Activated CD4-positive, alpha-beta T cell treated with anti-CD3 and anti-CD28 coated beads for 24 hours (primary cell): ENCODE measurements at places on chromosomes 2 and 18.

- DNase-seq = no peak
These were observed 17.0 kb downstream of the TMEM177 start for GRCh38 chr2:119696005-119696404.

GRCh38 chr2:216621292-216621691 is 11.9 kb upstream of the IGFBP2 start:
- DNase-seq = no peak

DNA sequence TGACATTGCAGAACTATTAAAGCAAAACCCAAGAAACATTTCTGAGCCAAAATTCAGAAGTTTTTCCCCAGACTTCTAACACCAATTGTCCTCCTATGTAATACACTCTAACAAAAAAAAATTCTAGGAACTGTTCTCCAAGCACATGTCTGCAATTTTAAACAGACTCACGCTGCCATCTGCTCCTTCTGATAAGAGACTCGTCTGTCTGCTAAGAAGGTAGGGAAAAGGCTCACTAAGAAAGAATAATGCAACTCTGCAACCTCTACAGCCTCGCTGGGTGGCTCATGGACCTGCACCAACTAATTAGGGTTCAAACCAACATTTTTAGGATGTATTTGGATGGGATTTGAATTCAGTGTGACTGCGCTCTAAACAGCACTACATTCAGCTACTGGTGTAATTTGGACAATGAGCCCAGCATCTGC is 366.5 kb downstream of the DSC3 start:
- DNase-seq = no peak

DNA sequence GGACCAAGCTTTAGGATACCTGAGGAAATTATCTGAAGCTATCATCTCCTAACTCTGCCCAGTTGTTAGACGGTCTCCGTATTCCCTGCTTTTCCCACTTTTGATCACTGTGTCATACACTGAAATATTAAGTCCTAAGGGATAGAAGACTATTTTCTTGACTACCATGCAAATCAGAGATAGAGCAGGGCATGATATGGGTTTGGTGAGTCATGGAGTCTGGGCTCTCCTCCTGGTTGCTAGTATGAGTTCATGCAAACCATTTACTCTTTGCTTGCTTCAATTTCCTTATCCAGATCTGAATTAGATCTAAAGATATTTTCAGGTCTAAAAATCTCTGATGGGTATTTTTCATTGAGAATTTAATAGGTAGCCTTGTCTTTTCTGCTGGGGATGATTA is 55.0 kb downstream of the EHBP1 start:
- no peak for DNase-seq

DNA sequence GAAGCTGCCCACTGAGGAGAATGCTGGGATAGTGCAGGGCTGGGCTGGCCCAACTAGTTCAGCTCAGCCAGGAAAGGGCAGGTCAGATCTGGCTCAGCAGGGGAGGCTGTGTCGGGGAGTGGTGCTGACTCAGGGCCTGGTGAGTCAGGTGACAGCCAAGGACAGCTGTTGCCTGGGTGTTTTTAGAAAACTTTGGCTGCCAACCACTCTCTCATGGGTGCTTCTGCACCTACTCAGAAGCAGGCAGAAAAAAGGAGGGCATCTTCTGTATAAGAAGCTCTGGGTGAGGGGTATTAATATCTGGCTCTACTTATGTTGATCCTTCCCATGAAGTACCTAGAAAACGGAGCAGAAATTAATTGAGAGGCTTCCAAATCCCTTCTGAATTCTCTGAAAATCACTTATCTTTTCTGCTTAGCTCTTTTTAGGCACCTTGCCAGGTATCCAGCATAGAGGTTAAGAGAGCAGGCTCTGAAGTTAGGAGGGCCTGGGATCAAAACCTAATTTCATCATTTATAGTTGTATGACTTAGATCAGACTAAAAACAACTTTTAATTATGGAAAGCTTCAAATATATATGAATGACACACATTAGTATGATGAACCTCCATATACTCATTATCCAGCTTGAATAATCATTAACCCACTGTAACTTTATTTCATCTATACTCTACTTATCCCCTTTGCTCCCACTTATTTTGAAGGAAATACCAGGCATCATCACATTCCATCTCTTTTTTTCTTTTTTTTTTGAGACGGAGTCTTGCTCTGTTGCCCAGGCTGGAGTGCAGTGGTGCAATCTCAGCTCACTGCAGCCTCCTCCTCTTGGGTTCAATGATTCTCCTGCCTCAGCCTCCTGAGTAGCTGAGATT is 15.5 kb upstream of the RAB10 start:
- DNase-seq = peak; percentile 10

- peak; percentile 64 for DNase-seq
These were observed 48.8 kb downstream of the ADNP2 start for GRCh38 chr18:80157708-80158343.

- DNase-seq = no peak
These were observed 45.9 kb downstream of the SCTR start for GRCh38 chr2:119478188-119478977.

DNA sequence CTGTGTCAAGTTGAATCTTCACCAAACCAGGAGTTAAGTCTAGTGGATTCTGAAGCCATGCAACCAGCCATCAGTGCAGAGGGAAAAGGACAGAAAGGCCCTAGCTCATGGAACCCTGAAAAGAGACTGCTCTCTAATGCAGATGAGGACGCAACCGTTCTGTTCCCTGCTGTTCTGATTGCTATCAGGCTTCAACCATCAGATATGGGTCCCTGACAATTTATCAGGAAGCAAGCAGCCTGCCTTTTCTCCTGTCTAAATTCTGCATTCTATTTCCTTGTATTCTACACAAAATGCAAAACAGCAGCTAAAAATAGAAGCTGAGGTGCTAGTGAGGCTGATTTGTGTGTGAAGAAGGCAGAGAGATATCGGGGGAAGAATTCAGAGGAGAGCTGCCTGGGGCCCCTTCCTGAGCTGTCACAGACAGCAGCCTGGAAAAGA is 68.4 kb upstream of the RTN4 start:
- DNase-seq = no peak

DNA sequence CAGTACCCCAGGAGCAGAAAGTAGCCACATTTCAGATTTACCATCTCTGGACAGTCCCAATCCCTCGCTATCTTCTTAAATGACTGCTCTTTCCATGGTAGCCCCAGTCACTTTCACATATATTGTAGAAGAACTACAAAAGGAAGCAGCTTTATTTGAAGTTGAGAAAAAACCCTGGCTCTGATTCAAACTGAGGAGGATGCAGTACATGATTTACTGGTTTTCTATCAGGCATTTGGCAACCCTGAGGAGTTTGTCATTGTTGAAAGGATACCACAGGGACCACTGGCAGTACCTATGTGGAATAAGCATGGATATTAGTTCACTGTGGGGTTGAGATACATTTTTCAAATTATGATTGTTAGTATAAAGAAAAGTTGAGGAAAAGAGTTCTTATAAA is 640.9 kb upstream of the SETBP1 start:
- DNase-seq = no peak

- DNase-seq = no peak
These were observed 175.5 kb upstream of the CELF4 start for GRCh38 chr18:37741032-37741623.

DNA sequence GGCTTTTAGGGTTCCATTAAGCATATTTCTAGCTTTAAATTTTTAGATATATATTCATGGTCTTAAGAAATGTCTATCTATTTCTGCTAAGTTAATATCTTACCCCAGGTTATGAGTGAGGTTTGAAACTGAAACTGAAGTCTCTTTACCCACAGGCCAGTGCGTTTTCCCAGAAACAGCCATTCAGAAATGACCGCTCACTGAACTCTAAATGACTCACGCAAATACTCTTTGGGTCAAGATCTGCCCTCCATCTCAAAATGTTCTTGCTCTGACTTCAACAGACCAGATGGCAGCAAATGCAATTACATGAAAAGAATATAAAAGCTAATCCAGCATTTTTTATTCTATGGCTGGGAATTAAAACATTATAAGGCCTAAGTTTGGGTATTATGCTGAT is 315.2 kb downstream of the TDRD15 start:
- DNase-seq = no peak

- no peak for DNase-seq
These were observed 143.9 kb downstream of the L3MBTL4 start for GRCh38 chr18:6270771-6271216.
